Uterus (tissue), 4 donors: ENCODE measurements at places on chromosomes 3 and 15. TPM values are rescaled to one million over a fixed set of nuclear protein-coding genes. Genes with fewer than 3 reads are reported as not detected.

GRCh38 chr3:27594096-27594690 is 110.0 kb upstream of the SLC4A7 start:
- DNase-seq, result no peak
- no peak overlapping the region for H3K27ac ChIP-seq
- no peaks in the 10 kb centered on the region for H3K27me3 ChIP-seq
- no peaks in the 10 kb centered on the region for H3K4me1 ChIP-seq

PROK2 gene
- not detected for total RNA-seq

DNAJA4 gene
- total RNA-seq, result 16.8 TPM

DHX36 gene
- total RNA-seq, result 102 TPM

- H3K36me3 ChIP-seq, result no peaks in the 10 kb centered on the region
- no peaks in the 10 kb centered on the region for H3K4me1 ChIP-seq
- no peak overlapping the region for H3K4me3 ChIP-seq
- no peak for DNase-seq
- no peak overlapping the region for H3K27ac ChIP-seq
These were observed 466.4 kb downstream of the DIPK2A start for GRCh38 chr3:144437989-144438388.

GRCh38 chr3:143294188-143294587 is 174.6 kb downstream of the CHST2 start:
- no peak overlapping the region for H3K4me3 ChIP-seq
- no peaks in the 10 kb centered on the region for H3K27me3 ChIP-seq
- no peaks in the 10 kb centered on the region for H3K36me3 ChIP-seq
- H3K4me1 ChIP-seq, result no peaks in the 10 kb centered on the region
- DNase-seq, result no peak
- H3K27ac ChIP-seq, result no peak overlapping the region

DNA sequence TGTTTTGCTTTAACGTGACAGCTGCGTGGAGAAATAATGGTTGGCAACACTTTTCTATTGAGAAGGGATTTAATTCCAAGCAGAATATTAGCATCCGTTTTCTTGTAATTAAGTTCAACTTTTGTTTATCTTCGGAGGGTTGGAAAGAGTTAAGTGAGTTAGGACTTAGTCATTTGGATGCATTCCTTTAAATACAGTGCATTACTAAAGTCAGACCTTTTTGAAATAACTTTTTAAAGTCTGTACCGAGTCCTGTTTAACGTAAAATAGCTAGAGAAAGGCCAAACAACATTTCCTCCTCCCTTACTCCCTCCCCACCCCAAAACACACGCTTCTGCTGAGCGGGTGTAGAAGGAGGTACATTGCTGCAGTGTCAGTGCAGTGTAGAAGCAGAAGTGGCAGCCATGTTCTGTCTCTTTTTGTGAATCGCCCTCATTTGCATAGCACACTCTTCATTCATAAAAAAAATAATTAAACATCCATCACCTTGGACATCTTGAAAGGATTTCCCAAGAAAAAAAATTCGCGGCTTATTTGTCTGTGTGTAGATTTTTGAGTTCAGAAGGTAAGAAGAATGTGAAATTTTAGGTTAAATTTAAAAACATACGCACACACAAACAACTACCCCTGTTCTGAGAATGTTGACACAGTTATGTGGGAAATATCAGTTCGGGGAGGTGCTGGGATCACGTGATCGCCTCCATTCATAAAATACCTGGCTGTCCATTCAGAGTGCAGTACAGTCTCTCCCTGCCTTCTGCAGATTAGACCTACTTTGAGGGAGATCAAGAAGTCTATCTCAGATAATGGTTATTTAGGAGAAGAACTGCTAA is 1.6 kb downstream of the SPRED1 start:
- no peaks in the 10 kb centered on the region for H3K36me3 ChIP-seq
- peak overlapping the region; percentile 100 for H3K27ac ChIP-seq
- H3K27me3 ChIP-seq, result no peaks in the 10 kb centered on the region

- H3K4me1 ChIP-seq, result no peaks in the 10 kb centered on the region
- no peaks in the 10 kb centered on the region for H3K27me3 ChIP-seq
- H3K4me3 ChIP-seq, result peak overlapping the region; percentile 6
These were observed 278.0 kb downstream of the FOXP1 start for GRCh38 chr3:71305231-71306206.

SPINT1 gene
- not detected for total RNA-seq

- DNase-seq, result no peak
- H3K4me1 ChIP-seq, result no peaks in the 10 kb centered on the region
- no peaks in the 10 kb centered on the region for H3K27me3 ChIP-seq
- H3K36me3 ChIP-seq, result no peaks in the 10 kb centered on the region
- H3K27ac ChIP-seq, result no peak overlapping the region
These were observed 562.5 kb downstream of the UNC13C start for GRCh38 chr15:54540721-54541120.

- DNase-seq, result no peak
- H3K4me1 ChIP-seq, result no peaks in the 10 kb centered on the region
- H3K36me3 ChIP-seq, result no peaks in the 10 kb centered on the region
These were observed 14.1 kb downstream of the ANAPC13 start for GRCh38 chr3:134471521-134472193.

- no peaks in the 10 kb centered on the region for H3K27me3 ChIP-seq
- no peak overlapping the region for H3K4me3 ChIP-seq
- H3K4me1 ChIP-seq, result no peaks in the 10 kb centered on the region
- no peak for DNase-seq
- H3K36me3 ChIP-seq, result no peaks in the 10 kb centered on the region
These were observed 47.3 kb upstream of the LRRC58 start for GRCh38 chr3:120396469-120396868.

GRCh38 chr3:38130631-38131065 is 6.3 kb downstream of the ACAA1 start:
- H3K4me3 ChIP-seq, result no peak overlapping the region
- H3K36me3 ChIP-seq, result no peaks in the 10 kb centered on the region
- no peak for DNase-seq
- H3K4me1 ChIP-seq, result no peaks in the 10 kb centered on the region
- no peaks in the 10 kb centered on the region for H3K27me3 ChIP-seq

SAMMSON gene
- total RNA-seq, result not detected
